NCI-H1092 treated with DMSO at 0.1 percent for 48 hours (cell line): ENCODE measurements at places on chromosomes 12 and 14.

GRCh38 chr12:101891462-101891971, 14.1 kb downstream of the DRAM1 start:
- no peak for DNase-seq

DNA sequence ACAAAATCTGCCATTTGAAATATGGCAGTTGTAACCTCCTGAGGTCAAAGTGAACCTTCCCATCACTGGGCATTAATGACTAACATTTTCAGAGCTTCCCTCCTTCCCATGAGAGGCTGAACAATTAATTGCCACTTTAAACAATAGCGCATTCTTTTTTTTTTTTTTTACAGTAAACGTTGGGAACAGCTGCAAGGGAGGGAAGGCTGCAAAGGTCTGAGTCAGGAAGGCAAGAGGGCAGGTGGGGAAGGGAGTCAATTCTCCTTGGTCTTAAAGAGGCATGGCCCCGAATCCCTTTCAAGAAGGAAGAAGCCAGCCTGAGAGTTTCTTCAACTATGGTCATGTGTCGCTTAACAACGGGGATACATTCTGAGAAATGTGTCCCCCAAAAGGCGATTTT, 41.0 kb upstream of the PLEKHG3 start:
- DNase-seq = no peak

DNA sequence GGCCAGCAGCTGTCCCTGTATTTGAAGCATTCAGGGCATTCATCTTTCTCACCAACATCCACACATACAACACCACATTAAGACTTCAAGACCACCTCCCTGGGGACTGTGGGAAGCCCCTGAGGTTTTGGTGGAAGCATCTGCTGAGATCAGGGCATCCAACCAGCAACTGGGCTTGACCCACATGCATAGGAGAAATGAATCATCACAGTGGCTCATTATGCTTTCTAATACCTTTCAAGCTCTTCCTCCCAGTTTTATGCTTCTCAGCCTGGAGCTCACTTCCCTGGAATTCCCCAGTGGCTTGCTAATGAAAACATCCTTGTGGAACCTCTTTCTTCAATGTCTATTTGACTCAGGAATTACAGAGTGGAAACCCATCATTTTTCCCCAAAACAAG, 21.4 kb upstream of the CMKLR1 start:
- DNase-seq = no peak

DNA sequence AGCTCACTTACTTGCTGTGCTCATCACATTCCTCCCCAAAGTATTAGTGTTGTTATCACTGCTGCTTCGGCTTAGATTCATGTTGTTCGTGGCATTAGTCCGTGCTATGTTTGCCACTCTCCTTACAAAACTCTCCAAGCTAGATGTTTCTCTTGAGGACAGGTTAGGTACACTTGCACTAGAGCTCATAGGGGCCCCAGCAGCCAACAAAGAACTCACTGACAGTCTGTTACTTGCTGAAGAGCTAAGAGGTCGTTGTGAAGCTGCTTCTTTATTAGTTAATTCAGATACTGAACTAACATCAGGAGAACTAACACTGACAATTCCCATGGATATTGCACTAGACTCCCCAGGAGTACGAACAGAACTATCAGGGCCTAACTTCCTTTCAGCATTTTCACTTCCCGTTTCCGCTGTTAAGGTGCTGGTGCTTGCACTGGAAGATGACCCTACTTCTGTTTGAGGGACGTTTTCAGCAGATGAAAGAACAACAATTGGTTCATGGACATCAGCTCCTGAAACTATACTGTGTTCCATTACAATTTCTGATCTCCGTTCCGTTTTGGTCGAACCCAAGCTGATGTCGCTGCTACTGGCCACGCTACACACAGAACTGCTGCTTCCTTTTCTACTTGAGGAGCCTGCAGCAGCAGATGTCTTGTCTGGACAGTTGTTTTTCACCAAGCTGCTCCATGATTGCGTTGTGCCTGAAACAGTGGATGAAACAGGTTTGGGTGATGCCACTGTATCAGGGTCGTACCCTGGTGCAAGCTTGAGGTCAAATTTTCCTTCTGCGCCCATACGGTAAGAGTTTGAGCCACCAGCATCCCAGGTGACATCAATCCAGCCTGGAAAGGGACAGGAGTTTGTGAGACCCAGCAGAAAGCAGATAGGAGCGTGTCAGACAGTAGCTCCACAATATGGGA, 78.7 kb downstream of the HECTD1 start:
- DNase-seq = no peak

DNA sequence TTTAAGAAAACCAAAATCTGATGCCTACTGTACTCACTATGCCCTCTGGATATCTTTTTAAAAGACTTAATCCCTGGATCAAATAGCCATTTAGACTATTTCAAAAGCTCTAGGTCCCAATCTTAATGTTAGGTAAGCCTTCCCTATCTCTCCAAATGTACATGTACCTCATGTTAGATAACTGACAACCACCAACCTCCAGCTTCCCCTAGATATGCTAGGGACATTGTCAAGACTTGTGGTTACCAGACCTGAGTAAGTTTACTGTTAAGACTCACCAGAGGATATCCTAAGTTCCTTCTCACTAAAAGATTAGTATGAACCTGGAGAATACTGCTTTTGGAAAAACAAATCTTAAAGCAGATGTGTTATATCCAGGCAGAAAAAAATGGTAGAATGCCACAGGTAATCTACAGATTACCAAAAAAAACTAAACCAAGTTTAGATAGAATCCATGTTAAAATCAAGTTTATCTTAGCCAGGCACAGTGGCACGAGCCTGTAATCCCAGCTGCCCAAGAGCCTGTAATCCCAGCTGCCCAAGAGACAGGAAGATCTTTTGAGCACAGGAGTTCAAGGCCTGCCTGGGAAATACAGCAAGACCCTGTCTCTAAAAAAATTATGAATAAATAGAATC, 9.7 kb downstream of the NAP1L1 start:
- DNase-seq = no peak

DNA sequence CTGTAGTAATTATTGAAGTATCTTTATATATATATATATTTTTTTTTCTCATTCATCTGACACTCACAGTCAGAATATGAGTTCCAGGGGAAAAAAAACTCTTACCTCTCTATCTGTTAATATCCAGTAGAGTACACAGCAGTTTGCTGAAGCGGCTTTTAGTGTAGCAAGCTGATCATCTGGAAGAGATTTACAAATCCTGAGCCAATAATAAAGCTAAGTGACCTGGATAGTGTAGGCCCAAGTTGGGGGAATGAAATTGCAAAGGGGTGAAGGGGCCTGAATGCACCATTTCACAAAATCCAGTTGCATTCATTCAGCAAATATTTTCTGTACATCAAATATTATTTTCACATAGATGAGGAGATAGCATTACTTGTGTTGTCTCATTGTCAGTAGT, 234.6 kb upstream of the FLRT2 start:
- no peak for DNase-seq

- DNase-seq = no peak
Measured at GRCh38 chr12:7021956-7022355, 3.7 kb upstream of the LPCAT3 start.

DNA sequence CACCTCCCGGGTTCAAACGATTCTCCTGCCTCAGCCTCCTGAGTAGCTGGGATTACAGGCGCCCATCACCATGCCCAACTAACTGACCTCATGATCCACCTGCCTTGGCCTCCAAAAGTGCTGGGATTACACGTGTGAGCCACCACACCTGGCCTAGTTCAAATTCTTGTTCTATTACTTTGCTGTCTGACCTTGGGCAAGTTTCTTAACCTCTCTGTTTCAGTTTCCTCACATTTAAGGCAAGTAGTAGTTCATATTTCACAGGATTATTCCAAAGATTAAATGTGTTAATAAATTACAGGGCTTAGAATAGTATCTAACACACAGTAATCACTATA, 10.9 kb downstream of the RXYLT1 start:
- no peak for DNase-seq

DNA sequence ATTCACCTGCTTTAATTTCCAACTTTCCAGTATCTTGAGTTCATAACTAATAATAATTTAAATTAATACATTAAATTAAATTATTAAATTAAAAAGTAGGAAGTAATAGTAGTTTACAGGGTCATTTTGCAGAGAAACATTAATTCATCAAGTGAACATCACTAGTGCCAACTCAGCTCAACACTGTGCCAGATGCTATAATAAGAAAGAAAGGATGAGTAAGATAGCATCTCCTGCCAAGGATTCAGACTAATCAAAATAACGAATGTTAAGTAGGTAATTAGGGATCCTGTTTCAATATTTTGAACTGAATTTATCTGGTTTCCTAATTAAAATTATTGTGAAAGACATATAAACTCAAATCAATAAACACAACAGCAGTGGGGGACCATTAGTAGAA, 596.7 kb downstream of the SLC6A15 start:
- no peak for DNase-seq

DNA sequence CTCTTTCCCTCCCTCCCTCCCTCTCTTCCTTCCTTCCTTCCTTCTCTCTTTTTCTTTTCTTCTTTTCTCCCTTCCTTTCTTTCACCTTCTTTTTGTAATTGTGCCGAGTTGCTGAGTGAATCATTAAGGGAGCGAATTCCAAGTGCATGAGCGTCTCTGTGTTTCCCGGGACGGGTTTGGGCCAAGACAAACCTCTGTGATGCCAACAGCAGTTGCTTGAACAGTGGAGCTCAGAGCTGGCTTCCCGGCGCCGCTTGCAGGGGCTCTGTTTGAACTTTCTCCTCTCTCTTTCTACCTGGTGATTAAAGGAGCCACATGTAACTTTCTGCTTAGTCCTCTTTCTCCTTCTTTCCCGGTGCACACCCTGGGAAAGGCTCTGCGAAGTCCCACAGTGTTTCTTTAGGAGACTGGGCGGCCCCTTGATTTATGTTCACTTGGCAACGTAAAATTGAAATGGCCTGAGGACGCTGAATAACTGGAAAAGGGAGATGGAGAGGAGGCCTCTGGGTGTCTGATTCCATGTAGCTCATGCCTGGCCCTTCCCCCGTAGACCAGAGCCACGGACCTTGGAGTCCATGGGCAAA, 33.7 kb upstream of the MAP1LC3B2 start:
- no peak for DNase-seq

DNA sequence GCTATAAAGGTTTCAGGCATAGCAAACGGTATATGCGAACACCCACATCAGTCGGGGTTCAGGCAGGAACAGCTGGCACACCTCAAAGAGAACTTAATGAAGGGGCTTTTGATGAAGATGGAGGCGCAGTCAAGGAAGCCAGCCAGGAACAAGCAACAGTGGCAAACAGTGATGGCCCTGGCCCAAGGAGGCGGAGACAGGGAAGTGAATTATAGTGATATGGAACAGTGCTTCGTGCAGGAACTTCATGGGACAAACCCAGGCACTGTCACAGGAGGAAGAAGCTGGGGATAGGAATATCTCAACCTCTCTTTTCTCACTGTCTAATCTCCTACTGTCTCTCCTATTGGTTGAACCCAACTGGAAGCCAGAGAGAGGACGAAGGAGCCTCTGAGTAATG, 328.3 kb downstream of the AACS start:
- DNase-seq = no peak

GRCh38 chr14:63273717-63274655, 44.7 kb downstream of the GPHB5 start:
- DNase-seq = no peak

- peak; percentile 63 for DNase-seq
Measured at GRCh38 chr14:23865502-23865901, 88.1 kb upstream of the DHRS4 start.

- DNase-seq = no peak
Measured at GRCh38 chr14:101889366-101889765, 75.0 kb upstream of the DYNC1H1 start.

- DNase-seq = no peak
Measured at GRCh38 chr14:68167383-68168087, 348.0 kb downstream of the RAD51B start.

DNA sequence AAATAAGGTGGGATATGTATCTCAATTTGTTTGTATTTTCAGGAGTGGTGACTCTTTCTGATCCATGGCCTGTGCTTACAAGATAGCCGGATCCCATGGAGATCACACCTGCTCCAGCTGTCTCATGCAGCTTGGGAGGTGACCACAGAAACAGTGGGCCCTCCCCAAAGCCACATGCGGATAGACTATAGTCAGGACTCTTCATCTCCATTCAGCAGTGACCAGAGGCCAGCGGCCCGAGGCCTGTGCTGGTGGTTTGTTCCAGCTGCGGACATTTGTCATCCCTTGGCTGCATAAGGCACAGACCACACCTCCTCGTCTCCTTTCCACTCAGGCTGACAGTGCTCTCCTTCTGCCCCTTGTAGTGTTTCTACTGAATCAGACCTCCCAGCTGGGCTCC, 14.7 kb upstream of the WNT5B start:
- DNase-seq = no peak

GRCh38 chr12:115174920-115175319, 490.9 kb upstream of the TBX3 start:
- DNase-seq = no peak

DNA sequence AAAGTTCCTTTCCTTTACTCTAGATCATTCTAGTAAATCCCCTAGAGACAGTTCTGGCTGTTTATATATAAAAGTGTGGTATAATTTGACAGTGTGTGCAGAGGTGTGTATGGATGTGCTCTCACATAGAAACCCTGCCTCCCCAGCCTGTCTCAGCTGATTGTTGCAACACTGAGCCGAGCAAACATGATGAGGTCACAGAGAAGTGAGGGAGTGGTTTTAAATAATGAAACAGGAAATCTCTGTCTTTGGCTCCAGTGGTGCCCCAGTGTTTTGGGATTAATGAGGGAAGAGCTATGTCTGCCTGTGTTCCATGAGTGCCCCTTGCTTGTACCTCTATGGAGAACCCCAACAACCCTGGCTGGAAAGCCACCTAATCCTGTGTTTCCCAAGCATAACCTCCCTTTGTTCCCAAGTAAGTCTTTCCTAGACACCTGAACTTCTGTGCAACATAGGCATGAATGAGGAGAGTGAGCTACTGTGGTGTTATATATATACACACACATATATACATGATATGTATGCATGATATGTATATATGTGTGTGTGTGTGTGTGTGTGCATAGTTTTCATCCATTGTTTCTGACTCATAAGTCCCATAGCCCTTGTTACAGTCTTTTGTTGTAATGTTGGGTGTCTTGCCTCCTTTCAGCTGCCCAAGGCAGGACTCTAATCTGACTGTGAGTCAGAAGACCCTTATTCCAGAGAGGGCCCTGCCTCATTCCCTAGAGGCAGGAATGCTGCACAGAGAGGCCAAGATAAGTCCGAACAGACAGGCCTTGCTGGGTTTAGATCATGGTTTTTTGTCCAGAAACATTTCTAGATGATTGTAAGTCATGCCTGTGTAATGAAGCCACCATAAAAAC, 18.0 kb downstream of the TRAF3 start:
- DNase-seq = peak; percentile 25

DNA sequence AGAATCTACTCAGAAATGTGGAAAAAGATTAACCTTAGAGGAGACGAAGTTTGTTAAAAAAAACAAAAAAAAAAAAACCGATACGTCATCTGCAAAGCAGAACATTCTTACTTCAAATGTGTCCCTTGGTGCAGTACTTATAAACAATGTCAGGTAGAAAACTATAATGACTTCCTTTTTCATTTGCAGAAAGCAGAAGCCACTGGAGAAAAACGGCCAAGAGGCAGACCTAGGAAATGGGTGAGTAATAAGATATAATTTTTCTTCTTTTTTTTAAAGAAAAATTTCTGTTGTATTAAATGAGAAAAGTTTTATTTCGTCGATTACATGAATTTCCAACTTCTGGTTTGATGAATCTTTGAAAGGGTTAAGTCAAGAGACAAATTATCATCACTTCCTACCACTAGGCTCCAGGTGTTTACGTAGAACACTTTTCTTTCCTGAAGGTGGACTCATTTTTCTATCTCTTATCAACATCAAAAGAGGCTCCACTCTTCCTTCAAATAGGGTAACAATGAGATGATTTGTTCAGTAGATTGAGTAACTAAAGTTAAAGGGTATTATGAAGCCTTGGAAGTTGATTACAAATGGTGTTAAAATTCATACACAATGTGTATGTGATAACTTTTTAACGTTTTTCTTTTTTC, 14.2 kb downstream of the HMGA2 start:
- DNase-seq = no peak

- no peak for DNase-seq
Measured at GRCh38 chr14:21072031-21072473, 1.9 kb downstream of the ARHGEF40 start.
